Mononuclear cell (primary cell): ENCODE measurements at places on chromosomes 2 and 18. TPM values are rescaled to one million over a fixed set of nuclear protein-coding genes. Genes with fewer than 3 reads are reported as not detected.

The CYTIP gene
- total RNA-seq, result 766 TPM

The LCT gene
- 0.10 TPM for total RNA-seq

The PLEKHB2 gene
- 105 TPM for total RNA-seq

The GRHL1 gene
- total RNA-seq, result 3.9 TPM

The CD207 gene
- total RNA-seq, result 0.10 TPM

The SRD5A2 gene
- total RNA-seq, result not detected

The FAM161A gene
- total RNA-seq, result 0.52 TPM

The NETO1 gene
- total RNA-seq, result 1.5 TPM

The SF3B1 gene
- 702 TPM for total RNA-seq

The OTOF gene
- 0.10 TPM for total RNA-seq

The NYAP2 gene
- total RNA-seq, result 0.10 TPM

The IMMT gene
- total RNA-seq, result 34.0 TPM

The EML6 gene
- 0.73 TPM for total RNA-seq

The LOXL3 gene
- total RNA-seq, result 3.9 TPM

The LAMA1 gene
- total RNA-seq, result not detected

The DSG4 gene
- not detected for total RNA-seq

The ALPI gene
- total RNA-seq, result not detected

The CRYBA2 gene
- total RNA-seq, result not detected

The CTLA4 gene
- 38.5 TPM for total RNA-seq

The RGPD4 gene
- 0.10 TPM for total RNA-seq

The ALKAL2 gene
- not detected for total RNA-seq

The RAD51AP2 gene
- total RNA-seq, result not detected
